Omental fat pad (tissue), 4 donors: ENCODE measurements at places on chromosomes 13 and 19. TPM values are rescaled to one million over a fixed set of nuclear protein-coding genes. Genes with fewer than 3 reads are reported as not detected.

The ZFP30 gene
- total RNA-seq = 16.1 TPM

The MCF2L gene
- total RNA-seq = 12.8 TPM

DNA sequence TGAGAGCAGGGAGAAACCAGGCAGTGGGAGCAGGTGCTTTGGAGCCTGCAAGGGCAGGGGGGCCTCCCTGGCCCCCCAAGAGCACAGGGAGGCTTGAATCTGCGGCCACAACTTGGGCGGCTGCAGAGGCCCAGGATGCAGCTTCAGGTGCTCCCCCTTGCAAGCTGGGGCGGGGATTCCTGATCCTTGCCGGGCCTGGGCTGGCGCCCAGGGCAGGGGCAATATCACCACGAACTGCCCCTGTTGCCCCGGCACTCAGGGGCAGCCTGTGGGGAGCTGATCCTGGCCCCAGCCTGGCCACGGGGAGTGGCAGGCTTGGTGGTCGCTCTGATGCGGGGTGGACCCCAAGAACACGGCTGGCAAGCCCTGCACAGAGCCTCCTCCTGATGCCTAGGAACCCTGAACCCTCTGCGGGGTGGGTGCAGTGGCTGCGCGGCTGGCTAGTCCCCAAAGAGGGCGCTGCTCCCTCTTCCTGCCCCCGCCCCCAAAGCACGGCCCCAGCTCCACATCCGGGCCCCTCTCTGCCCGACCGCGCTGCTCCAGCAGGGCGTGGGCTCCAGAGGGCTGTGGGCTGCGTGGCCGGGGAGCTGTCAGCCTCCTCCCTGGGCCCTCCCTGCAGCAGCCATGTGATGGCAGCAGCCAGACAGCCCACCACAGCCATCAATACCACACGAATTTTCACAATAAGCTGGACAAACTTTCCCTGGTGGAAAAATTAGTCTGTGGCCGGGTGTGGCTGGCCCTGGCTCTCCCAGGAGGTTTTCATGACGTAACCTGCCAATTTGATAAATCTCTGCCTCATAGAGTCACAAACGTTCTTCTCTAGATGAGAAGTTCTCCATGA lies 21.0 kb downstream of the TNFSF9 start:
- no peak for DNase-seq

DNA sequence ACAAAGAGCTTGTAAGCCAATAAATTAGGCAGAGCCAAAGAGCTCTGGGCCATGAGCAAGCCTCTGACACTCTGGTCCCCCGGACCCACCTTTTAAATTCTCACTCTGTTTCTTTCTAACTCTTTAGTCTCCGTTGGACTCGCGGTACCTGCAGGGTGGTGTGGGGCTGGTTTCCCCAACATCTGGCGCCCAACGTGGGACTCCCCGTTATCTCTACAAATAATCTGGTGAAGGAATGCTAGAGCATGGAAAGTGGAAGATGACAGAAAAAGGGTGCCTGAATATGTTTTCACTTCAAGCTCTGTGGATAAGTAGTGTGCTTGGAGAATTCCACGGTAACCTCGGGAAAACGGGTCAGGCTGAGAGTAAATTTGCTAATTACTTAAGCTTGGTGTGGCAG lies 36.5 kb upstream of the CYP2B6 start:
- DNase-seq = no peak

- DNase-seq = no peak
Observed at GRCh38 chr13:25585000-25585399, 213.2 kb downstream of the ATP8A2 start.

GRCh38 chr13:84097148-84097547 lies 214.9 kb upstream of the SLITRK1 start:
- no peak for DNase-seq

The CD37 gene
- 24.2 TPM for total RNA-seq

DNA sequence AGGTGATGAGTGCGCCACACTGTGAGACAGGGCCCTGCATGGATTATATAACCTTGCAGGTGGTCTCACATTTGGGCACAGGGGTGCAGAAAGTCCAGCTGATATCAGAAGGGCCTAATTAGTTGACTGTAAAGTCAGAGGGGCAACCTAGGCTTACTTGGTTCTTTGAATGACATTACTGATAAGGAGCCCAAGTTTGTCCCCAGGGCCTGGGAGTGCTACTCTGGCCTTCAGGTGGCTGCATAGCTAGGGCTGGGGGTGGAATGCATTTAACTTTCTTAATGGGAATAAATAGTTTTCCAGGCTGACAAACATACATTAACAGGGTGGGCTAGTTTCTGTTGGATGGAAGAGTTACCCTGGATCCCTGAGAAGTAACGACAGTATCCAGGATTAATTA lies 3.3 kb downstream of the WDR87 start:
- DNase-seq = no peak
